ENCODE measurements at places on chromosomes 5 and 9. TPM values are rescaled to one million over a fixed set of nuclear protein-coding genes. Genes with fewer than 3 reads are reported as not detected.
A peak's percentile ranks its signal among the peaks of the same experiment; 100 is the strongest.

DNA sequence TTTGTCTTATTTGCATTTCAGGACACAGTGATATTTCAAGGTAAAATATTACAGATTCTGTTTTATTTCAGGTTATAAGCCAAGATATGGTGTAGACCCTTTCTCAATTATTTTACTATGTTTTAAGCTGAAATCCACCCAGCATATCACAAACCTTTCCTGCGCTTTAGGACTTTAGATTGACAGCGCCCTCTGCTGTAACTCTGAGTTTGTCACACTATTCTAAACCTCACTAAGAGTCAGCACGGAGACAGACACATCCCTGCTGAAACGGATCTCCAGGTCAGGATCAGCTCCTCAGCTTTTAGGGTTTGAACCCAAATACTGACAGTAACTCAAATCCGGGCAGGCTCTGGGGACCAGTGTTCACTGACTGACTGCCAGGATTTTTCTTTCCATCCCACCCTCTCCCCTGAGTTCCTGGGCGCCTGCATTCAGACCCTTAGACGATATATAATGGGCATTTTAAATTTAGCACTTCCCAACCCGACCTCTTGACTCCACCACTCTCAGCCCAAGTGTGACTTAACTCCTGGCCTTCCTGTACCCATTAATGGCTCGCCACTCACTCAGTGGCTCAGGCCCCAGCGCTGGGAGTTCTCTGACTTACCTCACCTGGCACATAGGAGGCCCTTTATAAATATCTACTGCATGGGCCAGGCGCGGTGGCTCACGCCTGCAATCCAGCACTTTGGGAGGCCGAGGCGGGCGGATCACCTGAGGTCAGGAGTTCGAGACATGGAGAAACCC lies 33.5 kb downstream of the TLX3 start:
- no peak overlapping the region for H3K27ac ChIP-seq
- no peaks in the 10 kb centered on the region for H3K4me1 ChIP-seq
- H3K36me3 ChIP-seq: no peaks in the 10 kb centered on the region
- DNase-seq: peak; percentile 22
- no peak overlapping the region for H3K4me3 ChIP-seq
- peaks cover 2% of the 10 kb centered on the region for H3K27me3 ChIP-seq

GRCh38 chr9:133304158-133304470 lies 29.1 kb upstream of the ABO start:
- no peaks in the 10 kb centered on the region for H3K27me3 ChIP-seq
- H3K36me3 ChIP-seq: no peaks in the 10 kb centered on the region
- H3K4me1 ChIP-seq: no peaks in the 10 kb centered on the region
- DNase-seq: no peak

GRCh38 chr5:43227655-43228054 lies 35.6 kb downstream of the NIM1K start:
- H3K4me3 ChIP-seq: no peak overlapping the region
- no peaks in the 10 kb centered on the region for H3K4me1 ChIP-seq
- no peak overlapping the region for H3K27ac ChIP-seq

DNA sequence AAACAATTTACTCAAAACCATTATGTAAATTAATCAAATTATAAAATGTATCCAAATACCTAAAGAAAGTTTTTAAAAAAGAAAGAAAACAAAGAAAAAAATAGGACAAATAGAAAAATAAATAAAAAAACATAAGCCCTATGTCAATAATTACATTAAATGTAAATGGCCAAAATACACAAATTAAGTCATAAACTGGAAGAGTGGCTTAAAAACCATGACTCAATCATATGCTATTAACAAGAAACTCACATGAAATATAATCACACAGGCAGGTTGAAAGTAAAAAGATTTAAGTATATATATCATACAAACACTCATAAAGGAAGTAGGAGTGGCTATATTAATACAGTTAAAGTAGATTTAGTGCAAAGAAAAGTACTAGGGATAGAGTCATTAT lies 95.3 kb downstream of the PRELID2 start:
- no peaks in the 10 kb centered on the region for H3K27me3 ChIP-seq
- no peak overlapping the region for H3K4me3 ChIP-seq
- H3K36me3 ChIP-seq: no peaks in the 10 kb centered on the region
- no peak for DNase-seq
- H3K4me1 ChIP-seq: no peaks in the 10 kb centered on the region

DNA sequence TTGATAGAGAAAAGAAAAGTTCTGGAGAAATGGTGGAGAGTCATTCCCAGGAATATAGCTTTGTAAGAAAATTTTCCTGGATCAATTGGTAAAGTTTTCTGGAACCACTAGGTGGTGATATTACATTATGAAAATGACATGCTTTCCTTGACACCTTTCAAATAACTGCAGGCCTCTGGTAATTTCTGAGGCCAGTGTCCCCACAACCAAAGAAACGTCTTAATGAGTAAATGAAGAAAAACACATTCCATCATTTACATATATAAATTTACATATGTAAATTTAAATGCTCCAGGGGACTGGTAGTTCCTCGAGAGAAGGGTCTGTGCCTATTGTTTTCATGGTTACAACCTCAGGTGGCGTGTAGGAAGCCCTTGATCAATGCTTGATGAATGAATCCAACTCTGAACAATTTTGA lies 17.2 kb upstream of the RGS3 start:
- no peaks in the 10 kb centered on the region for H3K4me1 ChIP-seq
- H3K36me3 ChIP-seq: no peaks in the 10 kb centered on the region
- no peaks in the 10 kb centered on the region for H3K27me3 ChIP-seq

DMAC1 gene
- 25.7 TPM for total RNA-seq

- H3K4me3 ChIP-seq: no peak overlapping the region
- no peaks in the 10 kb centered on the region for H3K4me1 ChIP-seq
- H3K36me3 ChIP-seq: no peaks in the 10 kb centered on the region
- no peak for DNase-seq
These were observed 436.3 kb upstream of the PAPPA start for GRCh38 chr9:115717298-115717697.

Data from B cell (primary cell).